Fibroblast of the conjunctiva (primary cell): ENCODE measurements at places on chromosomes 4 and X.
A peak's percentile ranks its signal among the peaks of the same experiment; 100 is the strongest.

- DNase-seq = peak; percentile 46
Measured at GRCh38 chrX:109890910-109891502, 111.9 kb upstream of the TMEM164 start.

DNA sequence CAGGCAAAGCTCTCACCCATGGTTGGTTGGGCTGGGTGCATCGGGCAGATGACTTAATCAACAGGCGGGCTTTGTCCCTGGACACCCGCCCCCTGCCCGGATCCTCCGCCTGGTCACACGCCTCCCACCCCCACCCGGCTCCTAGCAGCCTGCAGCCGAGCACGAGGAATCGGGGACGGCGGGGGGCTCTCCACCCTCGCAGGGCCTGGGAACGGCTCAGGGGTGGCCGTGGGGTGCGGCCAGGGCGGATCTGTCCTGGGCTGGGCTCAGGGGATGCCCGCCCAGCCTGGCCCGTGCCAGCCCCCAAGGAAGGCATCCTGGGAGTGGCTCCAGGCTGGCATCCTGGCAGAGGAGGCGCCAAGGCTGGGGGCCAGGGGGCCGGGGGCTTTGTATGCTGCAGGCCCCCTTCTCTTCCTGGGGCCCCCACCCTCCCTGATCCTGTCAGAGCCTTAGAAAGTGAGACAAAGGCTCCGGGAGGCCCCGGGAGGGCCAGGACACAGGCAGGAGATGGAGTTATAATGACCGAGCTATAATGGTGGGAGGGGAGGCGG, 32.5 kb upstream of the FGFR3 start:
- DNase-seq = no peak

DNA sequence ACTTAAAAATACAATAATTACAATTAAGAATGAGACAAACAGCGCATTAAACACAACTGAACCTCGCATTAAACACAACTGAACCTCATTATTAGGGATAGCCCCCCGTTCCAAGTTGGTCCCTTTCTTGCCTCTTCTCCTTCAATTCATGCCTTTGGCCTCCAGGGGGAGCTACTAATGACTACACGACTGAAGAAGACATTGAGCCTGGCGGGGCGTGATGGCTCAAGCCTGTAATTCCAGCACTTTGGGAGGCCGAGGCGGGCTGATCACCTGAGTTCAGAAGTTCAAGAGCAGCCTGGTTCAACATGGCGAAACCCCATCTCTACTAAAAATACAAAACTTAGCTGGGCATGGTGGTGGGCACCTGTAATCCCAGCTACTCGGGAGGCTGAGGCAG, 56.4 kb upstream of the NWD2 start:
- DNase-seq = no peak

DNA sequence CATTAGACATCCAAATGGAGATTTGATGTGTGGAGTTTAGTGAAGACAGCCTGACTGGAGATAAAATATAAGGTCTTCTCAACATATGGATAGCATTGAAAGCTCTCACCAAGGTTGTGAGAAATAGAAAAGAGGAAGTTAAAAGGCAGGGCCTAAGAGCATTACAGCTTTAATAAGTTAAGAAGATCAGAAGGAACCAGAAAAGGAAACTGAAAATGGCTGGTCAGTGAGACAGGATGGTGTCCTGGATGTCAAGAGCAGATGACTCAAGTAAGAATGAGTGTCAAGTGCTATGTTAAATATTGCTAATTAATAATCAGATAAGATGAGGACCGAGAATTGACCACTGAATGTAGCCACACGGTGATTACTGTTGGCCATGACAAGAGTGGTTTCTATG, 642.9 kb downstream of the STPG2 start:
- DNase-seq = no peak

GRCh38 chr4:9608300-9608699, 164.1 kb downstream of the DEFB131A start:
- DNase-seq = no peak

DNA sequence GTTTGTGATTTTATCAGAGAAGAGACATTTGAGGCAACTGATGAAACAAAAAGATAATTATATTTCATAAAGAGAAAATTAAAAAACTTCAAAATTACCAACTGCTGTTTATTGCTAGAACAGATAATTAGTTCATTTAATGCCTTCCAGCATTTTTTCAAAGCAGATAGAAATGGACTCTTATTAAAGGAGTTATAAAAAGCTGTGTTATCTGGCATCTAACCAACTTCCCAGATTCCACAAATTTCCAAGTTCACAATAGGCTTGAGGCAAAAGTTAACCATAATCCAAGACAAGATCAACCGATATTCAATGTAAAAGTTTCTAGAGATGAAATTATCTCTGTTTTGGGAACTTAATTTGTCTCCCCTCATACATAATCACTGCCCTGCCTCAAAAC, 152.4 kb downstream of the TSPAN5 start:
- no peak for DNase-seq

GRCh38 chr4:110085131-110085530, 113.3 kb downstream of the ELOVL6 start:
- no peak for DNase-seq

DNA sequence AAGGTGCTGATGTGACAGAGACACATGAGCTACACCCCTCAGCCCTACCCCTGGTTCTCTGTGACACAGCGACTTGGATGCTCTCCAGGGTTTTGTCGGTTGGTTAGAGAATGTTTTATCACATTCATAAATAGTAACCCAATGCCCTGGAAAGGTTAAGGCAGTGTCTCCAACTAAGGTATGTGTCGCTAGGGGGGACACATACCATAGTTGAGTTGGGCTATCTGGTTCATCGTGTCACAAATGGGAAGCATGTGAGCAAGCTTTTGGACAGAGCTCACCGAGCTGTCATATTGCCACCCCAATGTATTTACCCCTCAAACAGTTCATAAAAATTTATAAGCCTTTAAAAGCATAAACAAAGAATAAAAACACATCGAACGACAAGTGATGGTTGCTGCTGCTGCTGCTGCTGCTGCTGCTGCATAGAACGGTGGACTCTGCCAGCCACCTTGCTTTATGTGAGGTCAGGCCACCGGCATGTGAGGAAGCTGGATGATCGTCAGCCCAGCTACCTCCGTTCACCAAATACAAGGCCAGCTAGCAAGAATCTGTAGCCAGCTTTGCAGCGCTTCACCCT, 55.9 kb downstream of the STOX2 start:
- DNase-seq = no peak

DNA sequence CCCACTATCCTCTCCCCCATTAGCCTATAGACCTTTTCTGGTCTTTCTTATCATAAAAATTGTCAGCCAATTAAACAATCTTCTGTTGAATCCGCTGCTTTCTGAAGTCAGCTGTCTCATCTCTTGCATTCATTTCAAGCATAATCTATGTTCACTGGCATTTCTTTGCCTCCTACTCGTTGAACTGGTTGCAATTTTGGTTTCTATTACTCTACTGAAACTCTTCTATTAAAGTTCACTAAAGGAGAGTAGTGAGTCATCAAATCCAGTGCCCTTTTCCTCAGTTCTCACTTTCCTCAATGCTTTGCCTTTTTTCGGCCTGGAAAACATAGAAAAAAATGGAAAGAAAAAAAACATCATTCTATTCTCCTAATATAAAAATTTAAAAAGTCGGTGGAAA, 23.9 kb upstream of the CXCL13 start:
- DNase-seq = no peak

DNA sequence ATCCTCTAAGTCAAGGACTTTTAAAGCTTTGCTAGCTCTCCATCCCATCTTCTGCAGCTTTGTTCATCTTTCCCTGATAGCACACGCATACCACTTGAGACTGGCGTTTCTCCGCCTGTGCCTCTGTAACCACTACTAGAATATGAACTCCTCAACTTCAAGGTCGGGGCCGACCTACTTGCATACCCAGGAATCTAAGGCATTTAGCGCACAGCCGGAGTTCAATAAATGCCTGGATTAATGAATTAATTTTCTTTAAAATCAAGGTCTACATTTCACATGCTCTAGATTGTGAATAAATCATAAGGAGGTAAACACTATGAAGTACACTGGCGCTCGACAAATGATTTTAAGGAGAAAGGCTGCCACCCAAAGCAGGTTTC, 89.3 kb downstream of the HNRNPD start:
- DNase-seq = no peak

DNA sequence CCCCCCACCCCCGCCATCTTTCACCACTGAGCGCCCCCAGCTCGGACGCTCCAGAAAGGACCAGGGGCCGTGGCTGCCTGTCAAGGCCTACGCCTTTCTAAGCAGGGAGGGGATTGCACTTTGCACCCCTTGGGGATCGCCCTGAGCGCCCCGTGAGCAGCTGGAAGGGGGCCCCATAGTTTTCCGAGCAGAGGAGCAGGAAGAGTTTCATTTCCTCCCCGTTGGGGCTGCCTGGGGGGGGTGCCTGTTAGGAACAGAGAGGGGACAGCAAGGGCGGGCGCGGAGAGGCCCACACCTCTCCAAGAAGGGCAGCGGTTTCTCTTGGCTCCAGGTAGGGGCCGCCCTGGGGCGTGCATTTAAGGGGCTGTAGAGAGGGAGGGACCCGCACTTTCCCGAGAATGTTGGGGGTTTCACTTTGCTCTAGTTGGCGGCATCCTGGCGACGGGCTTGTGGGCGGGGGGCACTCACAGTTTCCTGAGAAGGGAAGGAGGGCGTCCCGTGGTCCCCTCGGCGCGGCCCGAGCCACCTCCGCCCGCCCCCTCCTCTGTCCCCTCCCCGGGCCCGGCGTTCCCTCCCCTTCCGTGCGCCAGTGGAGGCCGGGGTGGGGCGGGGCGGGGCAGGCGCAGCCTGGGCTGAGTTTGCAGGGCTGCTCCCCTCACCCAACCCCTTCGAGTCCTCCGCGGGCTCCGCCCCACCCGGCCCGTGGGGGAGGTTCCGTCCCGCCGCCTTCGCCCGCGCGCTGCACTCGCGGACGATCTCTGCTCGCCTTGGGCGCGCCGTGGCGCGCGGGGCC, 82.3 kb upstream of the CD99 start:
- DNase-seq = peak; percentile 43

DNA sequence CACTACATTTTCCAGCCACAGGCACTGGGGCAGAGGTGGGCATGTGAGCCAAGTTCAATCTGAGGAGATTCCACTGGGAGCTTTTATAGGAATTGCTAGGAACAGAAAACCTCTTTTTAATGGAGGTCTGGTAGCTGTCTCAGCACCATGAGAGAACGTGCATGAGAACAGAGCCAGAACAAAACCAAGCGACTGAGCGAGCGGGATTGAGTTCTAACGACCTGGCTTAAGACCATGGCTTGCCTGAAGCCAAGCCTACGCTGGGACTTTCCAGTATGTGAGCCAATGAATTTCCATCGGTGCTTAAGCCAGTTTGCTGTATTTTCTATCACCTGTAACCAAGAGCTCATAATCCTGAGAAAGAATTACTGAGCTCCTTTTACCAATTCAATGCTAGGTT, 183.7 kb downstream of the NR3C2 start:
- no peak for DNase-seq

- peak; percentile 51 for DNase-seq
Measured at GRCh38 chrX:17374619-17375366, at the start of gene NHS. Gene NHS (plus strand): TSS chrX:17375200. CDS start chrX:17375758, 558 bp downstream.

DNA sequence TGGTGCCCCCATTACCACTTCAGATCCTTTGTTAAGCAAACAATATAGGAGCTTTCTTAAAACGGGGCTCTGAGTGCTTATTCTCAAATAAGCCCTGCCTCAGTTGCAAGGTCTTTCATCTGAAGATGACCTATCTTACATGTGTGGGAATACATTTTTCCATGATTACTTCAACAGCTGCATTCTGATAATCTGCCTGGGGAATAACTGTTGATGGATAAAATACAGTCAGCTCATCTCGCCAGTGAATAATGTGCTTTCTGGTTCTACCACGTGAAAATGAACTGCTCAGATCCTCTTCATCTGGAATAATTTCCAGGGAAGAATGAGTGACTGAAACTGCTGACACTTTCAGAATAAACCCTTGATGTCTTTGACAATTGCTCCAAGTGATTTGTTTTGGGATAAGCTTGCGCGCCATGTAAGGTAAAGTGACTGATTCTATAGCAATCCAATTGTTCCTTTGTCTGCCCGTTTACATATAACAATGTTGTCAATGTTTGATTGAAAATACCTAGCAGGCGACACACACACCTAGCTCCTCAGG, 161.3 kb downstream of the RTL9 start:
- no peak for DNase-seq

- DNase-seq = no peak
Measured at GRCh38 chr4:162075726-162076125, 88.1 kb downstream of the FSTL5 start.

GRCh38 chr4:38017609-38018008, 57.4 kb downstream of the PTTG2 start:
- DNase-seq = no peak
